MCF 10A (cell line): ENCODE measurements at places on chromosomes 1 and 21.
A peak's percentile ranks its signal among the peaks of the same experiment; 100 is the strongest.

GRCh38 chr1:166112425-166112824 lies 54.4 kb downstream of the FAM78B start:
- no peak for DNase-seq

DNA sequence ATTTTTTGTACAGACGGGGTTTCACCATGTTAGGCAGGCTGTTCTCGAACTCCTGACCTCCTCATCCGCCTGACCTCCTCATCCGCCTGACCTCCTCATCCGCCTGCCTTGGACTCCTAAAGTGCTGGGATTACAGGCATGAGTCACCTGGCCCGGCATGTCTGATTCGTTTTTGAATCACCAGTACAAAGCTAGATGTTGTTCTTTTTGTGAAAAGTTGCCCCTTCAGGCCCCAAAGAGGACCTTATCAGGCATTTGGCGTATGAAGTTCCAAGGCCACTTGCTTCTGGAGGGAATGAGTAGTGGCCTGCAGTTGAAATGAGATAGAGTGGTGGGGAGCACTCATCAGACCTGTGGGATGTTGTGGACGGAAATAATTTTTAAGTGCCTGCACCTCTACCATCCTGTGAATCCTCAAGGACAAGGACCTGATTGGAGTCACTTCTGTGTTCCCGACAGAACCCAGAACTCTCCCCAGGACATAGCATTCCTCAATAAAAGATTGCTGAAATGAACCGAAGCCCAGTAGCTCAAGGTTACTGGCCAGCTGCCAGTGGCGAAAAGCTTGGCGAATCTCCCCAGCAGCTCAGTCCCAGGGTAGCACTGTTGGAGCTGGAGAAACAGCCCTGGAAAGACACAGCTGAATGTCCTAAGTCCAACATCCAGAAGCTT lies 50.1 kb downstream of the NDUFS5 start:
- peak; percentile 38 for DNase-seq

DNA sequence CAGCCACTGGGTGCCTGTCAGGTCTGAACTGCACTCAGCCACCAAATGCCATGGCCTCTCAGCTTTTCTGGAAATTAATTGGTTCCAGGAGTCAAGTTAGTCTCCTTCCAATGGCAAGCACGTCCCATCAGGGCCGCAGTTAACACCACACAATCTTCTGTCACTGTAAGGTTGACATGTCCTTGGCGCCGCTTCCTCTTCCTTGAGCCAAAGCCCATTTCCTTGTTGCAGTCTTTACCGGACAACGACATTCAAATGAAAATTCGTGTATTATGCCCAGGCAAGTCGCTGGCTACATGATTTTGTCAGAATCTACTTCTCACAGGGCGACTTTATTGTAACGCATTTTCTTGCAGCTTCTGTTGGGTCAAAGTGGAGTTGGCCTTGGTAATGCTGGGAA lies 430.6 kb upstream of the KAZN start:
- DNase-seq: no peak

GRCh38 chr1:169100208-169100607 lies 6.3 kb upstream of the ATP1B1 start:
- no peak for DNase-seq

DNA sequence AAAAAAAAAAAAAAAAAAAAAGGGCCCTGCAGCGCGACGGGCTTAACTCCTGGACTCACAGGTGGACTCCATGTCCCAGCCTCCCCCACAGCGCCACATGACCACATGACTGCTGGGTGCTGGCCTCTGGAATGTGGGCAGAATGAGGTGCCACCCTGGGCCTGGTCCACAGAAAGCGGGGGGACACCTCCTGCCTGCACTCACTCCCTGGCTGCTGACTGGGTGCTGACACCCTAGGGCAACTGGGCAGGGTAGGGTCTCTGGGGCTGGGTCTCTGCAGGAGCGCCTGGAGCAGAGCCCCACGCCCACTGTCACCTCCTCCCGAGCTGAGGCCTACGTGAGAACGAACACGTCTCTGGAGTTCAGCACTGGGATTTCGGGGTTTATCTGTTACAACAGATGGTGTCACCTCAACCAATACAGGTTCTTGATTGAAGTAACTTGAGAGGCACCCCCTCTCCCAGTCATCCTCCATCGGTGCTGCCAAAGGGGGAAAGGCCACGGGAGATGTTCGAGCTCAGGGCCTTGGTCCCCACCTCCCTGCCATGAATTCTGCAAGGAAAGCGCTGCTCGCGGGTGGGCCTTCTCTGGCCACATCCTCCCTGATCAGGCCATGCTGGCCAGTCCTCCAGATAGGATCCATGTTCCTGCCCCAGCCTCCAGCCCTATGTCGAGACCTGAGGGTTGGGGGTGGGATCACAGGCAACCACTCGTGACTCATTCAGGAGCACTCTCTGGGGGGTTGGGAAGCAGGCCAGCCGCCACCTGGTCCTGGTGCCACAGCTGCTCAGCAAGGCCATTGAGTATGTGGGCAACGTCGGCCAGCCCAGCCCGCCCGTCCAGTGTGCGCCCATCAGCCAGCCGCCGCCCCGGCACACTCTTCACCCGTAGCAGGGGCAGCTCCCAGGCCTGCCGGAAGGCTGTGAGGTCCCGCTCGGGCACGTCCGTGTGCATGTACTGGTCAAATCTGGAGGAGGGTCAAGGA lies 5.4 kb downstream of the CPLANE2 start:
- DNase-seq: no peak

GRCh38 chr1:160366731-160367515 lies at the start of gene NHLH1:
NHLH1 (plus strand) TSS chr1:160367071; CDS start chr1:160370732, 3,661 bp downstream.
- no peak for DNase-seq
